ENCODE measurements at places on chromosomes 5 and 9.
A peak's percentile ranks its signal among the peaks of the same experiment; 100 is the strongest.

GRCh38 chr9:110189559-110190320 lies 18.2 kb downstream of the C9orf152 start:
- no peak for DNase-seq

- DNase-seq = no peak
Measured at GRCh38 chr5:135211791-135212190, 177.8 kb upstream of the PITX1 start.

DNA sequence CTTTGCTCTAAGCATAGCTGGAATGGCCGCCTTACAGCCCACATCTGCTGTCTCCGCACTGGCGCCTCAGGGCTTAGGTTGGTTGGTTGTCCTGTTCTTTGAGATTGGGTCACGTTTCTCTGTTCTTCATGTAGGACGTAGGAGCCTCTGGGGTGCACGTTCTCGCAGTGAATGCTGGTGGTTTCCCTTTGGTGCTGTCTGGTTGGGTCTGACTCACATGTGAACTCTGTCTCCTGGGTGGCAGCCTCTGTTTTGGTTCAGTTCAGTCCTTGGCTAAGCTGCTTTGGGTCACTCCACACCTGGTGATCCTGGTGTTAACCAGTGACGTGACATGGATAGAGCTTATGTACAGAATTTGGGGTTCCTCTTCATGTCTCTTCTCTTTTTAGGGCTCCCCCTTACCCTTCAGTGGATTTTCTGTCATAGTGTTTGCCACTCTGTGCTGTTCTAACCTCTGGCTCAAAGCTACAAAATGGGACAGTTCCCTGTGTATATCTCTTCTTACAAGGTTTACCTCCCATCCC lies 12.6 kb upstream of the LPCAT1 start:
- no peak for DNase-seq

DNA sequence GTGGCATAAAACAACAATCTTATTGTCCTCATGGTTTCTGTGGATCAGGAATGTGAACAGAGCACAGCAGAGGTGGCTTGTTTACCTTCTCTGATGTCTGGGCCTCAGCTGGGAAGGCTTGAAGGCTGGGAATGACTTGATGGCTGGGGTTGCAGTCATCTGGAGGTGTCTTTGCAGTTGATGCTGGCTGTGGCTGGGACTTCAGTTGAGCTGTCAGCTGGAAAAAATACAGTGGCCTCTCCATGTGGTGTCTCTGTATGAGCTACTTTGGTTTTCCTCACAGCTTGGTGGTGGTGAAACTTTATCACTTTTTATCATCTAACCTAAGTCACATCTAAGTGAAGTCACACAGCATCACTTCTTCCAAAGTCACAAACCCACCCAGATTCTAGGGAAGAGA lies 24.7 kb upstream of the STX17 start:
- no peak for DNase-seq

DNA sequence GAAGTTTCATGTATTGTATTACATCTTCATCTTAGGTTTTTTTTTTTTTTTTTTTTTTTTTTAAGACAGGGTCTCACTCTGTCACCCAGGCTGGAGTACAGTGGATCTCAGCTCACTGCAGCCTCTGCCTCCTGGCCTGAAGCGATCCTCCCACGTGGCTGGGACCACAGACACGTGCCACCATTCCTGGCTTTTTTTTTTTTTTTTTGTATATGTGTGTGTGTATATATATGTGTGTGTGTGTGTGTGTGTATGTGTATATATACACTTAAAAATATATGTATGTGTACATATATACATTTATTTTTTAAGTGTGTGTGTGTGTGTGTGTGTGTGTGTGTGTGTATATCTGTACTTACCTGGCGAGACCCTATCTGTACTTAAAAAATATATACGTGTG lies 6.6 kb downstream of the DMXL1 start:
- DNase-seq = no peak

GRCh38 chr9:115225459-115226116 lies 107.6 kb upstream of the TNC start:
- no peak for DNase-seq

DNA sequence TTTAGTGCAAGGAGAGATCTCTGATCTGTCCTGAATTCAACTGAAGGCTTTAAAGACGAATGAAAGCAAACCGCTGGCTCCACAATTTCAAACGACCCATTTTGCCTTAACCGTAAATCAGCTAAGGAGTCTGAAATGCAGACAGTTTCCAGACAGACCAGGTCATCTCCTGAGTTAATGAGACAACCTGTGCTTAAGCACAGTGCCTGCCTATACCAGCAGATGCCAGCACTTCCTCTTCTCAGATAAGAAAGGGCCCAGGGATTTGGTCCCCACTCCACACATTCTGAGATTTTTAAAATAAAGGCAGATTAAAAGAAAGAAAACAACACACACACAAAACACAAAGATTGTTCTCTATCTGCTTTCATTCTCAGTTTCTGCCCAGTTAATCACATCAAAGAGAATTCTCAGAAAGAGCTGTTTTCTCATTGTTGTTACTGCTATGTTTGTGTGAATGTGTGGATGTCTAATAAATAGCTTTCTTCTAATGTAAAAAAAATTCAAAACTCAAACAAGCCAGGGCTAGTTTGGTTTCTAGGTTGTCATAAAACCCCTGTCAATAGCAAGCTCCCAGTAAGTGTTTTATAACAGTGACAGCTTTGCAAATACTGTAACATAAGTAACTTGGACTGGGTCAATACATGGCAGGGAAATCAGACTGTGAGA lies 157.7 kb upstream of the SLC24A2 start:
- peak; percentile 39 for DNase-seq

DNA sequence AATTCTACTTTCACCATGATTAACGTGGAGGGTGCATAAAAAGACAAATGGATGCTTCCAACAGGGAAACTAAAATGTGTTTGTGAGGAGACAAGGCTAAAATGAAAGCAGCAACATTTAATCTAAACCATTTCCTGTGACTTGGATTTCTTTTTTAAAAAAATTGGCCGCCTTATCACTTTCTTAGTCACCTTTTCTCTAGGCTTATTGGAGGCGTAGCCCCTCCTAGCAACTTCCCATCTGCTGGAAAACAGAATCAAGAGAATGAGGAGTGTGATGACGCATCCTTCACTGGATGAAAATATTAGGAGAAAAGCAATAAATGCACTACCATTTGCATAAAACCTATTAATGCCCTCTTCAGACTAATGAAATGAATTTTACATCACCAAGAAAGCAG lies 791 bp upstream of the GPR150 start:
- DNase-seq = peak; percentile 19

- DNase-seq = peak; percentile 70
Measured at GRCh38 chr5:14447958-14448911, 133.4 kb upstream of the OTULINL start.

DNA sequence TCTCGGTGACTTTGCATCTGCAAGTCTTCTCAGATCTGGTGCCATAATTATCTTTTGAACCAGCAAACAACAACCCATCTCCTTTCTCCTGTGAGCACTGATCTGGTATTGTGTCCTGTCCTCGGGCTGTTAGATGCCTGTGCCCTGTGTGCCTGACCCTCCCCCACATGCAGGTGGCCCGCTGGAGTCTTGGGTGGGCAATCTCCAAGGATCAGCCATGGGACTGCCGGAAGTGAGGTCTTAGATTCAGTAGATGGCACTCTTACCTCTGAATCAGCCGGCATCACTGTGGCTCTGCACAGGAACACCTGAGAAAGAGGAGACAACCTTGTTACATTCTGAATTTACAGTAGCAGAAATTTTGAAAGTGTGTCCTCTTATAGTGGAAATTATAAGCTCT lies 172.4 kb downstream of the IRX2 start:
- no peak for DNase-seq

GRCh38 chr9:129011761-129012181 lies 16.4 kb downstream of the SH3GLB2 start:
- DNase-seq = no peak

- DNase-seq = no peak
Measured at GRCh38 chr5:147708708-147709107, 73.8 kb downstream of the JAKMIP2 start.

DNA sequence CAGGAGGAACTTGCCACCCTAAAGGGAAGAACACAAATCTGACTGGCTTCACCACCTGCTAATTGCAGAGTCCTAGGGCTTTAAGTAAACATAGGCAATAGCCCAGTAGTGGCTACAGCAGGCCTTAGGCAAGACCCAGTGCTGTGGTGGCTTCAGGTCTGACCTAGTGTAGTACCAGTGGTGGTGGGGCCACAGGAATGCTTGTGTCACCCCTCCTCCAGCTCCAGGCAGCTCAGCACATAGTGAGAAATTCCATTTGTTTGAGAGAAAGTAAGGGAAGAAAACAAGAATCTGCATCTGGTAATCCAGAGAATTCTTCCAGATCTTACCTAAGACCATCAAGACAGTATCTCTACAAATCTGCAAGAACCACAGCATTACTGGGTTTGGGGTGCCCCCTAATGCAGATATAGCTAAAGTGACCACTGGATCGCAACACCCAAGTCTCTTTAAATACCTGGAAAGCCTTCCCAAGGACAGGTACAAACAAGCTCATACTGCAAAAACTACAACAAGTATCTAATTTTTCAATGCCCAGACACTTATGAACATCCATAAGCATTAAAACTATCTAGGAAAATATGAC lies 102.6 kb upstream of the TRPM3 start:
- peak; percentile 15 for DNase-seq

GRCh38 chr5:59799668-59800346 lies 93.7 kb downstream of the PDE4D start:
- DNase-seq = peak; percentile 61

- no peak for DNase-seq
Measured at GRCh38 chr9:35763181-35763580, 9.1 kb upstream of the MSMP start.

- no peak for DNase-seq
Measured at GRCh38 chr5:57940879-57941278, 458.3 kb upstream of the ACTBL2 start.

DNA sequence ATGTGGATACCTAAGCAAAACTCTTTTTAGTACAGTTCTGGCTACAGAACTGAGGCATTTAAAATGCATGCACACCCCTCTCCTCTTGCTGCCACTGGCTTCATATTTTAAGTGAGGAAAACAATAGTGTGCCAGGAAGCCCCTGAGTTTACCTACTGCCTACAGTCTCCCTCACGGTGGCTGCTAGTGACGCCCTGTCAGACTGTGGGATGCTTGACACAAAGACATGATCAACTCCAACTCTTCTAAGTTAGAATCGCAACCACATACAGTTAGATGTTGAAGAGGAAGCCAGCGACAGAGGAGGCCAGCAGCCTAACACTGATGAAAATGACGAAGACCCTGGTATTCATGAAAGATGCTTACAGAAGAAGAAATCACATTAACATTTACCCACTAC lies 1.3 kb downstream of the SEC16A start:
- no peak for DNase-seq

- no peak for DNase-seq
Measured at GRCh38 chr9:129848712-129849441, 13.6 kb downstream of the USP20 start.

- DNase-seq = no peak
Measured at GRCh38 chr5:177430140-177430951, 3.9 kb downstream of the GRK6 start.

DNA sequence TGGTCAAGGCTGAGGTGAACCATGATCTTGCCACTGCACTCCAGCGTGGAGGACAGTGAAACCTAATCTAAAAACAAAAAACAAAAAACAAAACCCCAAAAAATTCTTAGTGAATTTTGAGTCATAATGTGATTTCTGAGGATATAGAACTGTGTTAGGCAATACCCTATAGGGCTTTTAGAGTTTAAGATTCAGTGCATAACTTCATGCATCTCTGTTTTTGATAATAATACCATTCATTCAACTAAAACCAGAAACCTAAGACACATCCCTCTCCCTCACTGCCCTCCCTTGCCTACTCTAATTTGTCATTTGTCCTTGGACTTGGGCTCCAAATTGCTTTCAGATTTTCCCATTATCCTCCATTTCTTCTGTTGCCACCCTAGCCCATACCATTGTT lies 405.7 kb upstream of the EDIL3 start:
- no peak for DNase-seq

GRCh38 chr5:108141676-108142075 lies 240.2 kb downstream of the FBXL17 start:
- no peak for DNase-seq

DNA sequence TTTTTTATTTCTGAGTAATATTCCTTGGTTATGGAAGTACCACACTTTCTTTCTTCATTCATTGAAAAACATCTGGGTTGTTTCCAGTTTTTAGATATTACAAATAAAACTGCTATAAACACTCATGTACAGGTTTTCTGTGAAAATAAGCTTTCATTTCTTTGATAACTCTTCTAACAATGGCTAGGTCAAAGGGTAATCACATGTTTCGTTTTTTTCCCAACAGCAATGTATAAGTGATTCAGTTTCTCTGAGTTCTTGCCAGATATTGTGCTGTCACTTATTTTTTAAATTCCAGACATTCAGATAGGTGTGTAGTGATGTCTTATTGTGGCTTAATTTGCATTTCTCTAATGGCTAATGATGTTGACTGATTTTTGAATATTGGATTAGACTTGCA lies 16.7 kb upstream of the TNPO1 start:
- DNase-seq = no peak

GRCh38 chr9:89884356-89885083 lies 279.7 kb downstream of the GADD45G start:
- DNase-seq = no peak

GRCh38 chr9:107989099-107989498 lies 499.5 kb upstream of the KLF4 start:
- peak; percentile 20 for DNase-seq

DNA sequence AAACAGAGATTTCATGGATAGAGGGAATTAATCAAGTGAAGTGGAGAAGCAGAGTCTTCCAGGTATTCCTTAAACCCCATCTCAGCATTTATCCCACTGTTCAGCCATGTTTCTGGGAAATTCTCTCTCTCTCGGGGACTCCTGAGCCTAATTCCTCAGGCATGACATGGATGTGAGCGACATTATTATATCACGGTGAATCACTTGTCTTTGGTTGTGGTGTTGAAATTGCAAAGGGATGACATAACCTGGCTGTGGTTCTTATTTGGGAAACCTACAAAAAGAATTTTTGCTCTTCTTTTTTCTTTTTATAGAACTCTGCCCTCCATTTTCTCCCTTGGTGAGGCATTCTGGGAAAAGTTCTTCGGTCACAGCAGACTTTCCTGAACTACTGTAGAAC lies 457.9 kb upstream of the PTGER4 start:
- peak; percentile 97 for DNase-seq

GRCh38 chr5:142808878-142809598 lies 38.9 kb downstream of the ARHGAP26 start:
- no peak for DNase-seq

GRCh38 chr9:4792054-4792571 lies 631 bp upstream of the RCL1 start:
- DNase-seq = peak; percentile 6

DNA sequence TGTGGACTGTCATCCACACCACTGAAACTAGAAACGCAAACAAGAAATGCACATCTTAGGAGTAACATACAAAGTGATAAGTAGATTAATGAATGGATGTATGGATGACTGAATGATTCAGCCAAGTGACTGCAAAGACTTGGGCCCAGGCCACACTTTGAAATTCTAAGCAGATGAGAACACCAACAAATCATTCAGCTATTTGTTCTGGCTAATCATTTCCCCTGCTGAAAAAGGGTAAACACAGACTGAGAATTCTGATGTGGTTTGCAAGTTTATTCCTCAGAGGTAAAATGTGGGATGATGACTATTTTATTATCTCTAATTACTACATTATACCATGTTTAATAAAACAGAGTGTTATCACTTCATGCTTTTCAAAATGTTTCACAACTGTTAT lies 163.2 kb upstream of the ADAMTS16 start:
- DNase-seq = no peak

All from fibroblast of skin of back (primary cell).